Esophagus squamous epithelium (tissue), 5 donors: ENCODE measurements at places on chromosomes 3 and 15.

DNA sequence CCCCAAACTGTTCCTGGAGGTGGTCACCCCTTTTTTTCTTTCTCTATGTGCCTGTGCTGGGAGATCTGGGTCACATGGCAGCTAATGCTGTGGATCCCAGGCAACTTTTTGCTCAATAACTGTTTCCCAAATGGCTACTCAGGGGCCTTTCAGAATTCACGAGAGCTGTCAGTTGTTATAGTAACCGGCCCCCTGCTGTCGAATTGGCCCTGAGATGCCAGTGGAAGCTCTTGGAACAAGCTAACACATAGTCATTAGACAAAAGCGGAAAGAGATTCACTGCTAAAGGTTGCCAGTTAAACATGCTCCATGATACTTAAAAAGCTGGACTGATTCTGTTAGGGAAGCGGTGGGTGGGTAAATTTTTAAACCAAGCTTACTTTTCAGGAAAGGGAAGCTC is 144.1 kb downstream of the FEZF2 start:
- no peak for DNase-seq

DNA sequence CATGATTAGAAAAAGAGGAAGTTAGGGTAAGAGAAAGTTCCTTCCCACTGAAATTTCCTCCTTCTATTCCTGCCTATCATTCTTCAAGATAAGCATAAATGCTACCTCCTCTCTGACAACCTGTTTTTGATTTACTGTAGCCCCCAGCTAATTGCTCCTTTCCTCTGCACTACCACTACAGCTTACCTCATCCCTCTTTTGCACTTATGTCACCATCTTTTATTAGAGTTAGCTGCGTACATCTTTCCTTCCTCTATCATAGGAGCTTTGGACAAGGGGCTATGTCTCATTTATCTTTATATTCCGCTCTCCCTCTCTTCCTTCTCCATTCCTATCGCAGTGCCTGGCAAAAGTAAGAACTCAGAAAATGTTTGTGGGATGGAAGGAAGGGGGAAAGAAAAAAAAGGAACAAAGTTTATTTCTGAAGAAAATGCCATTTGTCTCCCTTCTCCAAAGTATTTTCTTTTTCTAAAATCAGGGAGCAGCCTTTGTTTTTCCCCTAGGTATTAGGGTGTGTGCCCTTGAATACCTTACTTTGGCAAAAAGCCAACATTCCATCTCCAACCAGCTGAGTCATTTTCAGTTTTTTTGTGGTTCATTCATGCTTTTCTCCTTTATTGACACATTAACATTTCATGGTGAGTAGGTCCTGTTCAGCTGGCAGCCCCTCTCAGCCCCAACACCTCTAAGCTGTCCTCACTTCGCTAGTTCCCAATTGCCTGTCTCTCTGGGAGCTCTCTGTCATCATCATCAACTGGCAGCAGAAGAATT is 87.6 kb upstream of the SOX2 start:
- DNase-seq = no peak

- no peak for DNase-seq
These were observed 246.6 kb downstream of the CBLB start for GRCh38 chr3:105622169-105622568.

DNA sequence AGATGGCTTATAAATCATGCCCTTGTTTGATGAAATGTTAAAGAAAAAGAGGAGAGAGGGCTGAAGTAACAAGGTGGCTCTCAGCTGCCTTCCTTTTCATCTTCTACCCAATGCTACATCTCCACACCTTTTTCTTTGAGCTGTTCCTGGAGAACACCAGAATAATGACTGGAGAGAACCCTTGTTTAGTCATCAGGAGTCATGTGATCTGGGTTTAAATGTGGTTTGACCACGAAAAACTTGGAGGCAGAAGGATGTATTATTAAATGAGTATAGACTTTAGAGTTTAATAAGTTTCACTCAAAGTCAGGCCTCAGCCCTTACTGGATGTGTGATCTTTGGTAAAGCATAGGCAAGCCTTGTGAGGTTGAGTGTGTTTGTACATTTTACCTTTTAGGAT is 230.3 kb upstream of the TBL1XR1 start:
- no peak for DNase-seq

DNA sequence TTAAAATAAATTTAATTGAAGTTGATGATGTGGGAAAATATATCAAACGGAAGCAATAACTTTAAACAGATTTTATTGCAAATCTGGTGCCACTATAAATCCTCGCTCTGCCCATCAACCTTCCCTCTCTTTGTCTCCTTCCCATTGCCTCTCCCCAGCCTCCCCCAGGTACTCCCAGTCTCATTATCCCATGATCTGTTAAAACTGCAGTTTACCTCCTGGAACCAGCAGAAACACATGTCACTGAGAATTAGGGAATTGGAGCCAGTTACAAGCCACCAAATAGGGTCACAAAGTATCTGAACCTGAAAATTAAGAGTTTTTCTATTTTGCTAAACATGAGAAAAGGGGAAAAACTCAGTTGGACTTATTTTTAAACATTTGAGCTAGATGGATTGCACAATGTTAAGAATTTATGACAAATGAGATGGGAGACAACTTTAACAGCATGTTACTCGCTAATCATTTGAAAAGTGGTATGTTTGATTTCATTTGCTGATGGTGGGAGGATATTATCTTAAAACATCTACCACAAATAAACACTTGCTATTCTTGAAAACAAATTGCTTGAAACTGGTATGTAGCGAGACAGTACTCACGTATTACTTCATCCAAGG is 2.4 kb downstream of the PLCH1 start:
- DNase-seq = no peak
